ENCODE measurements at places on chromosomes 2 and 18. TPM values are rescaled to one million over a fixed set of nuclear protein-coding genes. Genes with fewer than 3 reads are reported as not detected.
A peak's percentile ranks its signal among the peaks of the same experiment; 100 is the strongest.

TCF4 gene
- 0.72 TPM for total RNA-seq

KCNK3 gene
- 28.4 TPM for total RNA-seq

GRCh38 chr2:226552571-226553285 lies 246.9 kb downstream of the IRS1 start:
- no peak for DNase-seq

DNA sequence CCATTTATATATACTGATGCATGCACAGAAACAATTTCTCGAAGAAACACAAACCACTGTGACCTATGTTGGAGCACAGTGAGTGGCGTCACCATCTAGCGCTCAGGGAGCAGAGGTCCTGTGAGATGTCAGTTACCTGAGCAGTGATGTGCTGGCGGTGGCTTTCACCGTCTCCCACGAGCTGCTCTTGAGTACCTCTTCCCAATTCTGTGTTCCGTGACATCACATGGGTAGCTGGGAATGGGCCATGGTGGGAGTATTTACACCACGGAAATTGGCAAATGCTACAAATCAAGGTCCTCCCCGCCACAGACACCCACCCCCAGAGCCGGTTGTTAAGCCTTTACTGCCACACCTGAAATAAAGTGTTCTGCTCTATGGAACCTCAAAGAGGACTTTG lies 24.4 kb downstream of the GBX2 start:
- no peak for DNase-seq

GRCh38 chr2:202989749-202990148 lies 24.9 kb upstream of the NBEAL1 start:
- no peak for DNase-seq

GRCh38 chr18:50659091-50660003 lies 99.5 kb downstream of the MAPK4 start:
- peak; percentile 5 for DNase-seq

FAM228A gene
- 1.5 TPM for total RNA-seq

ACVR2A gene
- total RNA-seq = 3.6 TPM

SCYGR3 gene
- not detected for total RNA-seq

GRCh38 chr2:215711471-215712034 lies 275.7 kb upstream of the FN1 start:
- DNase-seq = peak; percentile 35

ARMC9 gene
- 39.8 TPM for total RNA-seq

GRCh38 chr2:24972315-24972961 lies 683 bp upstream of the DNAJC27 start:
- DNase-seq = peak; percentile 67

FBXO48 gene
- 0.52 TPM for total RNA-seq

RESP18 gene
- not detected for total RNA-seq

CFAP53 gene
- total RNA-seq = 0.64 TPM

DNA sequence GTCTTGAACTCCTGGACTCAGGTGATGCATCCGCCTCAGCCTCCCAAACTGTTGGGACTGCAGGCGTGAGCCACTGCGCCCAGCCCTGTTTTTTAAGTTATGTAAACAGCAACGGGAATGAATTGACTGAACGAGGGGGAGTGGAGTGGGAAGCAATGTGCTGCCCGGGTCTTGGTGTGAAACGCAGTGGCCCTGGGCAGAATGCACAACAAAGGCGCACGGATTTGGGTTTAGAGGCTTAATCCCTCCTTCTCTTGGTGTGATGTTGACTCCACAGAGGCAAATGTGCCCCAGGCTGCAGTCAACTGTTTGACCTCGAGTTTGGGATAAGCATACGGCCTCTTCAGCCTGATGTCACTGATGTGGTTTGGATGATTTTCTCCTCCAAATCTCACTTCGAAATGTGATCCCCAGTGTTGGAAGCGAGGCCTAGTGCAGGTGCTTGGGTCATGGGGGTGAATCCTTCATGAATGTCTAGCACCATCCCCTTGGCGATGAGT lies 97.4 kb downstream of the AGAP1 start:
- DNase-seq = no peak

DNA sequence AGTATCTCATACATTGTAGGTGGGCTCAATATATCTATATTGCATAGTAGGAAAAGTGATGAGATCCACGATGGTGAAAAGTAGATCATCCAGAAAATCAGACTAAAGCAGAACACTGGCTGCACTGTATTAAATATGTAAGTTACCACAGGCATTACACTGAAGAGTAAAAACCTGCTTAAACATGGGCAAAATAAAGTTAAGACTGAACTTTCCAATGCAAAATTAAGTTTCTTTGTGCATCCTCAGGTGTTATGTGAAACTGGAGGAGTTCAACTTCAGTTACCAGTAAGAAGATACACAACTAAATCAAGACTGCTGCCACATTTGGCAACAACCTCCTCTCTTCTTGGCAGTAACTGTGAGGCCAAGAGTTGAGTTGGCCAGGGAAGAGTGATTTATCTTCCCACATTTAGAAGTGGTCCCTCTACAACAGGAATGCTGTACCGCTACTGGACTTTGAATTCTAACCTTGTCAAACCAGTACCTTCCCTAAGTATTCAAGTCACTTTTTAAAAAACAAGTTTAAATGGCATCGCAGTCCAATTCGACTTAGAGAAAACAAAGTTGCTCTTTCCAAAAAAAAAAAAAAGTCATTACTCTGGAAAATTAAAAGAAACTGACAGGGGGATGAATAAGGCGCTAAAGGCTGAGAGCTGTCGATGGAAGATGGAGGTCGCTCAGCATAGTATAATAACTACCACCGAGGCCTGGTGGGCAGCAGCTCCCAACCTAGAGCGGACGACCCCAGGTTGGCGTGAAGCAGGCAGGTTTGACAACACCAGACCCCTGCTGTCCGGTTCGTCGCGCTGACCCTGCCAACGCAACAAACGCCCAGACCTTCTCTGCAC lies 1.1 kb downstream of the MAP4K3 start:
- DNase-seq = no peak

DNA sequence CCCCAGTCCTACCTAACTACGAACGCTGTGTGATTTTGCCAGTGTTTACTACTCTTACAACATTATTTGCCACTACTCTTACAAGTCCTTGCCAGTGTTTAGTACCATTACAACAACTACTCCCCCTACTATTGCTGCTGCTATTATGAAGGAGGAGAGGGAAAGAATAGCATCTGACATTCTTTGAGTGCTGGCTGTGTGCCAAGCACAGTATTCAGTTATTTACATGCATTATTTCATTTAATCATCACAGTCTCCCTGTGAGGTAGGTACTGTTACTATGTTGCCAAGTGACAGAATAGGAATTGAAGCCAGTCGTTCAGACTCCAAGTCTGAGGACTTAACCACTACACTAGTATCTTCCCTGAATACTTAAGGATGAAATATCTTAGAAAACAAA lies 185.9 kb upstream of the FOSL2 start:
- DNase-seq = peak; percentile 14

- DNase-seq = no peak
Measured at GRCh38 chr2:174796319-174796771, 32.1 kb upstream of the CHRNA1 start.

GRCh38 chr2:48320742-48321141 lies 209.2 kb upstream of the STON1 start:
- no peak for DNase-seq

DNA sequence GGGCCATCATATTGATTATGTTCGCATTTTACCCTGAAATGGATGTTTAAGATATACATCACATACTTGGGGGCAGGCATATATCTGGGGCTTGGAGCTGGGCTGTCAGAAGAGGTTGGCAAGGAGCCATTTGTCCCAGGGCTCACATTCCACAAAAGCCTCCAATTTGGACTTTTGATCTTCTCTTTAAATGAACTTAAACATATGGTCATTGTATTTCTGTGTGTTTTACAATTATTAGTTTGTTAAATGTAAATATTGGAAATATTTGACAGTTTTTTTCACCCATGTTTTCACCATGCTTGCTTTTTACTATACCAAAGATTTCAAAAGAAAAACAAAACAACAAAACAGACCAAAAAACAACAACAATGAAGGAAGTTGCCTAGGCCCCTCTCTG lies 165.8 kb upstream of the MEIS1 start:
- DNase-seq = no peak

GRCh38 chr2:187951470-187952218 lies 340.0 kb upstream of the GULP1 start:
- DNase-seq = no peak

BMP10 gene
- total RNA-seq = not detected

GRCh38 chr2:188187726-188188125 lies 103.9 kb upstream of the GULP1 start:
- no peak for DNase-seq

GRCh38 chr18:74420926-74421325 lies 36.2 kb downstream of the DIPK1C start:
- no peak for DNase-seq

CD207 gene
- total RNA-seq = not detected

NPPC gene
- not detected for total RNA-seq

CACNB4 gene
- 0.10 TPM for total RNA-seq

GRCh38 chr2:237101118-237101979 lies 15.7 kb downstream of the COPS8 start:
- DNase-seq = no peak

EML6 gene
- total RNA-seq = not detected

DNA sequence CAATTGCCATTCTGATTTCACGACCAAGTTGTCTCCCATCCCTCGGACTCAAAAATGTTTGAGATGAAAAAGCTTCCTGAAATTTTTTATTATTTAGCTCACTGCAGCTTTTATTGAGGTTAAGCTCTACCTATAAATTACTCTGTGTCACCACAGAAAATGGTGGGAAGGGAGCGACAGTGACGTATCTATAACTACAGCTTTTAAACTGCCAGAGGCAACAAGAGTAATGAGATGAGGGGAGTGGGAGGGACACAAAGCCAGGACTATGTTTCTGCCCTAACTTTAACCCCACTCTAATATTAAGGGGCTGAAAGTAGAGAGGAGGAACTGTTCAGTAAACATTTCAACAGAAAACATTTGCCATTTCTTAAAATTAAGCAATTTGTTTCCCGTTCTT lies 37.4 kb downstream of the SMAD2 start:
- DNase-seq = no peak

DNA sequence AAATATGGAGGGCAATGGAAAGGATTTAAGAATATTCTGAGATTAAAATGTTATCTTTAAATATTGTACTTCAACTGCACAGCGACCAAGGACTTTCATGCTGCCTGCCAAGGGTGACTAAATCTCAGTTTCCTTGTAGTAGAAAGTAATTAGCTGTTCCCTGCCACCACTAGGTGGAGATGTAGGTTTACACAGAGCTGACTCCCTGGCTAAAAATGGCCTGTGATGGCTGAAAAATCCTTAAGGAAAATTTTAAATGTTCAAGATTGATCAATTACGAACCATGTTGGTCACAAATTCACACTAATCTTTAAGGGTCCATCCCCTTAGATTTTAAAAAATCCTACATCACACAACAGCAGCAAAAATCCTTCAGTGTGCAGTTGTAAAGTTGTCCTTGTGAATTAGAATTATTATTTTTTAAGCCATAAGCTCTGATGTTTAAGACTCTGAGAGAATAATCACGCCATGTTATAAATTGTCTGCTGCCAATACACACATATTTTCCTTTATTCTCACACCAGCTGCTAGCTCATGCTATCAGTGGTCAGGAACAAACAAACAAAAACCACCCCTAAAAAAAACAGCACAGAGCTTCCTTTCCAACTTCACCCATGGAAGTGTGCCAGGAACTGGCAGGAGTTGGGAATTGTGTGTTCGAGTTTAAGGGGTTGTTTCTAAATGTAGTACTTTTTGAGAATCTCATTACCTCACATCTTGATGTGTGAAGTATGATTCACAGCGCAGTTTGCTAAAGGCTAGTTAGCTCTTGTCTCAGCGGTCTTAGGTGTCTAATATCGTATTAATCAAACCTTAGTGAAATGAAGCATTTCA lies 399.8 kb downstream of the TMEM182 start:
- peak; percentile 76 for DNase-seq

GRCh38 chr2:181485638-181485946 lies 28.4 kb downstream of the ITGA4 start:
- no peak for DNase-seq

GRCh38 chr2:159009940-159010339 lies 41.5 kb downstream of the TANC1 start:
- DNase-seq = no peak
